ENCODE measurements at places on chromosomes 1 and 21. TPM values are rescaled to one million over a fixed set of nuclear protein-coding genes. Genes with fewer than 3 reads are reported as not detected.
A peak's percentile ranks its signal among the peaks of the same experiment; 100 is the strongest.

GRCh38 chr1:109427171-109427467 lies 871 bp upstream of the PSMA5 start:
- DNase-seq = peak; percentile 48

DNA sequence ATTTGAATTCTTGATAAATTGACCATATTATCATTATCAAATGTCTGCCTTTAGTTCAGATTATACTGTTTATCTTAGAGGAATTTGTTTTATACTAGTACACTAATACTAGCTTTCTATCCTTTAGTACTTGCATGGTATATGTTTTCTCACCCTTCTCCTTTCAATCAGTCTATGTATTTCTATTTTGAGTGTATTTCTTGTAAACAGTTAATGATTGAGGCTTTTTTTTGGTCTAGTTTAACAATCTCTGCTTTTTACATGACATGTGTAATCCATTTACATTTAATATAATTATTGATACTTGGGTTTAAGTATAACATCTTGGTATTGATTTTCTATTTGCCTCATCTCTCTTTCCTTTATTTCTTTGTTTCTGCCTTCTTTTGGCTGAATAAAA lies 224.9 kb downstream of the CENPF start:
- no peak for DNase-seq

OR6K6 gene
- not detected for polyA plus RNA-seq

GRCh38 chr1:228410671-228411070 lies 4.0 kb upstream of the TRIM11 start:
- no peak for DNase-seq

GRCh38 chr1:11982010-11982392 lies 1.8 kb downstream of the MFN2 start:
- DNase-seq = peak; percentile 68

MEF2D gene
- 32.1 TPM for polyA plus RNA-seq

GRCh38 chr1:84709131-84709530 lies 18.9 kb upstream of the SSX2IP start:
- no peak for DNase-seq

DNA sequence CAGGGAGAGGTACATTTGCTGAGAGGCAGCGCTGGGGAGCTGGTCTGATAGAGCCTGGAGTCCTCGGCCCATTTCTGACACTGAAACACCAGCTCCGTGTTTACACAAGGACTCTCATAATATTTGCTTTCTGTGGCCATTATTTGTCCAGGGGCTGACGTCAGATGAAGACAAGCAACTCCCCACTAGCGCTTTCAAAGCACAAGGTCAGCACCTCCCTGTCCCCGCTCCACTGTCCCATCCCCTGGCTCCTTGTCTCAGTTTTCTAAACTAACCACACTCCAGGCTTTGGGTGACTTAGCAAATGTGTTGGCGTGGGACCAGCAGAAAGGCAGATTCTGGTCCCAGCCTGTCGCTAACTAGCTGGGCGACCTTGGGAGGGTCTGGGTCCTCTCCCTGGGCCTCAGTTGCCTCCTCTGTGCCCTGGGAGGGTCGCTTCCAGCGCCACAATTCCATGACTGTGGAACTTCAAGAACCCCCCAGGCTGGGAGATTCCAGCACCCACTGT lies 37.4 kb upstream of the ZBTB40 start:
- no peak for DNase-seq

ADORA3 gene
- polyA plus RNA-seq = not detected

DNA sequence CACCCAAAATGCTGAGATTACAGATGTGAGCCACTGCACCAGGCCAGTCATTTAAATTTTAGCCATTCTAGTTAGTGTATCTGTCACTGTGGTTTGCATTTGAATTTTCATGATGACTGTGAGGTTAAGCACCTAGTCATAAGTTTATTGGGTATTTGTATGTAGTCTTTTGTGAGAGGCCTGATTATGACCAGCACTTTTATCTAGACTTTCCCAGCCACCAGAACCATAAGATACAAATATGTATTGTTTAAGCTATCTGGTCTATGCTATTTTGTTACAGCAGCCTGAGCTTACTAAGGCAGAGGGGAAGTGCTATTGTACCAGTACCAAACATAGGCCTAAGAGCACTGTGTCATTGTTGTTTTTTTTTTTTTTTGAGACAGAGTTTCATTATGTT lies 19.9 kb upstream of the DNAJC6 start:
- no peak for DNase-seq

- no peak for DNase-seq
These were observed 1.8 kb downstream of the CDCP2 start for GRCh38 chr1:54151013-54151412.

GRCh38 chr1:201591348-201591747 lies 52.4 kb downstream of the NAV1 start:
- DNase-seq = no peak

DNA sequence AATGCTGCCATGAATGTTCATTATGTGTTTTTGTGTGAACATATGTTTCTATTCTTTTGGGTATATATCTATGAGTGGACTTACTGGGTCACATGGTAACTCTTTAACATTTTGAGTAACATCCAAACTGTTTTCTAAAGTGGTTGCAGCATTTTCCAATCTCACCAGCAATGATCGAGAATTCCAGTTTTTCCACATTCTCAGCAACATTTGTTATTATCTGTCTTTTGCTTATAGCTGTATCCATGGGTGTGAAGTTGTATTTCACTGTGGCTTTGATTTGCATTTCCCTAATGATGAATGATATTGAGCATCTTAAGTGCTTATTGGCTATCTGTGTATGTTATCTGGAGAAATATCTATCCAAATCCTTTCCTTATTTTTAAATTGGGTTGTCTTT lies 89.2 kb upstream of the SLFNL1 start:
- DNase-seq = no peak

GRCh38 chr1:5644281-5645134 lies 347.7 kb downstream of the NPHP4 start:
- no peak for DNase-seq

All from GM23248 (cell line).